Activated CD8-positive, alpha-beta memory T cell treated with anti-CD3 and anti-CD28 coated beads for 1 hour (primary cell): ENCODE measurements at places on chromosomes 5 and 9.

DNA sequence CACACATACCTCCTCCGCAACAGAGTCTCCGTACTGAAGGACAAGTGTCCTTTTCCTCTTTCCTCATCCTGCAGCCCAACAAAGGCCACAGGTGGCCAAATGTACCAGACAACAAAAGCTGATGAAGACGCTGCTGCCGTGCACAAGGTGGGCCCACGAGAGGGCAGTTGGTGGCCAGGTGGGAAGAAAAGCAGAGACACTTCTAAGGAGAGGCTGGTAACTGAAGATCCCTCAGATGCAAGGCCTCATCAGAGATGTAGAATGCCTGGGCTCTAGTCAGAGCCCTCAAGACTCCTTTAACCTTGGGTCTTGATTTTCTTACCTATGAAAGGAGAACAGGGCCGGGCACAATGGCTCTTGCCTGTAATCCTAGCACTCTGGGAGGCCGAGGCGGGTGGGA, 75.7 kb downstream of the NRG2 start:
- DNase-seq = no peak

DNA sequence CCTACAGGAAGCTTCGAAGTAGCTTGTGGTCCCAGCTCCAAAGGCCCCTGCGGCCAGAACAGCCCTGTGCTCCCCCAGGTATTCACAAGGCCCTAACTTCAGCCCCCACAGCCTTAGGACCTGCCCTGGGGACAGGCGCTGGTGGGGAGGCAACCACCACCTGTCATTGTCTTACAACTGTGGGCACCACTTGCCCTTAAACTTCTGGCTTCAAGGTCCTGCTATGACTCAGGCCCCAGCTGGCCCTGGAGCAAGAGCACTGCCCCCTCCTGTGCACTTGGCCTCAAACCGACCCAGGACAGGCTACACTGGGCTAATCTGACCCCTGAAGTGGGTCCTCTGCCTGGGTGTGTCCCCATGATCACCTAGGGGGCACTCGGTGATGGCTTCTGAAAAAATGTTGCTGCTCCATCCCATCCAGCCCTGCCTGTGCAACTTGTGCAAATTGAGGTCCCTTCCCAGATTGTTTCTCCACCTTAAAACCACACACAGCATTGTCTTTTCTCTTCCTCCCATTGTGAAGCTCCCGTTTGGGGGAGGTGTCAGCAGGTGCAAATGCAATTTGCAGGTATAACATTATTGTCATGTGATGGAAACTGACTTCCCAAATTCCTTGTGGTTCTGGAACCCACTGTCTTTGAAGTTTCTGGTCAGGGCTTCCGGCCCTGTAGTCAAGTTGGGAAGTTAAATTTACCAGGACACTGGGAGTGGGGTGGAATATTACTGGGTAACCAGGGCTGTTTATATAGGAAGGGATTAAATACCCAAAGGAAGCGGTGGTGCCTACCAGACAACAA, 1.1 kb upstream of the PROB1 start:
- DNase-seq = no peak

GRCh38 chr9:107872457-107873192, 383.1 kb upstream of the KLF4 start:
- DNase-seq = no peak

- DNase-seq = no peak
Measured at GRCh38 chr5:35881758-35882157, 25.1 kb downstream of the IL7R start.

- no peak for DNase-seq
Measured at GRCh38 chr9:128768606-128769005, 3.1 kb downstream of the ZER1 start.

DNA sequence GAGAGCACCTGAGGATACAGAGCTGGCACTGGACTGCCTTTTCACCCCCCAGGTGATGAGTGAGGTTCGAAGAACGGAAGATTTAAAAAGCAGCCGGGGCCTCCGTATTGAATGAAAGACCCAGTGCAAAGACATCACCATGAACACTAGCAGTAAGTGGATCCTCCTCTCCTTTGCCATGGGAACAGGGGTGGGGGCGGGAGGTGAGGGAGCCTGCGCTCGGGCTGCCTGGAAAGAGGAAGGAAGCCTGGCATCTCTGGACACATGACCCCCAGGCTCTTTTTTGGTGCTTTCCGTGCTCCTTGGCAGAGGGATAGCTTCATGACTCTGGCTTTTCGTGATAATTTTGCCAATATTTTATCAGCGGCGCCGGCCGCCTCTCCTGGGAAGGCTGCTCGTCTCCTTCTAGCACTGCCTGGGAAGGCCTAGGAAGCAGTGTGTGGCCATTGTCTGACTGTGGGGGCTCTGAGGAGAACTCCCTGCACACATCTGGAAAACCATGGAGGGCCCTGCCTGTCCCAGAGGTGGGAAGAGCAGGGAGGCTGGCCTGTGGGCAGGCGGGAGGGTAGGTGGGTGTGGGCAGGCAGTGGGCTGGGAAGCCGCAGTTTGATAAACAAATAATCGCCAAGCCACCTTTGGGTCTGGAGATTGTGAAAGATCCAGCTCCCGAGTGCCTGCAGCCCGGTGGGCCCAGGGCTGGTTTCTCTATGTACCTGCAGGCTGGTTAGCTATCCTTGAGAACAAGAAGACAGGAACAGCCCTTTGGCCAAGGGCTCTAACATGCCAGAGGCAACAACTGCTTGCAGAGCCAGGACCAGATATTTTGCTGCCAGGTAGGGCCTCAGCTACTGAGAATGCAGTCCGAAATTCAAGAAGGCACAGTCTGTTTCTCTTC, 911 bp downstream of the ABLIM3 start:
- DNase-seq = no peak

DNA sequence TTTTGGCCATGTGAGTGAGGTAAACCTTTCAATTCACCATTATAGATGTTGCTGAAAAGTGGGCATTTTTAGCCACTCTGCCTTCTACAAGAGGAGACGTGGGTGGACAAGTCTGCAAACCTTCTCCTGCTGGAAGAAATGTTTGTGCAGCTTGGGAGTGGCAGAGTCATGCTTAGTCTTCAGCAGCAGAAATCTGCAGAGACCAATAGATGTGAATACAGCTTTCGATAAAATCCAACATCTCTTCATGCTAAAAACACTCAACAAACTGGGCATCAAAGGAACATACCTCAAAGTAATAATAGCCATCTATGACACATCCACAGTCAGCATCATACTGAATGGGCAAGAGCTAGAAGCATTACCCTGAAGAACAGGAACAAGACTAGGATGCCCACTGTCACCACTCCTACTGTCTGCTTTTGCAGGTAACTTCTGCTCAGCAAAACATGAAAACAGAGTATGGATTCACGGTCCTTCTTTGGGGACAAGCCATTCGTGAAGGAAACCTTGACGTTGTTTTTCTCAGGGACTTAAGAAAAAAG, 91.3 kb downstream of the RALGPS1 start:
- no peak for DNase-seq
